ENCODE measurements at places on chromosomes 4 and X.

DNA sequence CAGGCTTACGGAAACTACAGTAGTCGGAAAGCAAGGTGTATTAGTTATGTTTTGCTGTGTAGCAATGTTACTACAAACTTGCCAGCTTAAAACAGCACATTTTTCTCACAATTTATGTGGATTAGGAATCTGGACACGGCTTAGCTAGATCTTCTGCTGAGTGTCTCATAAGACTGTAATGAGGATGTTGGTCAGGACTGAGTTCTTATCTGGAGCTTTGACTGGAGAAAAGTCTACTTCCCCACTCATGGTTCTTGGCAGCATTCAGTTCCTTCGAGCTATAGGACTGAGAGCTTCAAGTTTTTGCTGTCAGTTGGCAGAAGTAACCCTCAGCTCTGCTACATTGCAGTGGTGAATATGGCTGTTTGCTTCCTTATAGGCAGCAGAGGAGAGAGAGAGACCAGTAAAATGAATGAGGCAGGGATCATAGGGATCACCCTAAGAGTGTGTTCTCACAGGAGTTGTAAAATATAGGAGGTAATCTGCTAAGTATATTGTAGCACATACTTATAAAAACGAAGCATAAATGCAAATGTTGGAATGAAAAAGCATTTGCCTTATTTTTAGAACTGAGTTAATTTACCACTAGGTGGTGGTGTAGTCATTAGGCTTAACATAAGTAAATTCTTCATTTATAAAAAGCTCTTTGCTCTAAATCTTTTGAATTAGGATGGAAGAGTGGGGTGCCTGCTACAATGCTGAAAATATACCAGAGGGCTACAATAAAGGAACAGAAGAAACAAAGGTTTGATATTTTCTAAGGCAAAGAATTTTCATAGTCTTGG, 38.6 kb downstream of the ALG13 start:
- no peak for DNase-seq

DNA sequence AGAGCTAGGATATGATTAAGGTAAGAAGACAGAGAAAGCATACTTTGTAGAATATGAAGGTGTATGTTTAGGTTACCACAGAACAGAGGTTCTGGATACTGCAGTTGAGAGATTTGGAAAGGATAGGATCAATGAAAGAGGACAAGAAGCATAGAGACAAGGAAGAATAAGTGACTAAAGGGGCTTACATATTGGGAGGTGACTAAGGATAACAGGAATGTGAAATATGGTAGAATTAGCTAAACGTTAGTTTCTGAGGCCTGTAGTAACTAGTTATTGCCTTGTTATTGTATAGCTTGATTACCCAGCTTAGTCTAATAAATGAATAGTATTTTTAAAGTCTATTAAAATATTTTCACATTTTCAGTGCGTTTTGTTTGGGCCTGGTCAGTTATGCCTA, 38.2 kb downstream of the CENPI start:
- DNase-seq = no peak

DNA sequence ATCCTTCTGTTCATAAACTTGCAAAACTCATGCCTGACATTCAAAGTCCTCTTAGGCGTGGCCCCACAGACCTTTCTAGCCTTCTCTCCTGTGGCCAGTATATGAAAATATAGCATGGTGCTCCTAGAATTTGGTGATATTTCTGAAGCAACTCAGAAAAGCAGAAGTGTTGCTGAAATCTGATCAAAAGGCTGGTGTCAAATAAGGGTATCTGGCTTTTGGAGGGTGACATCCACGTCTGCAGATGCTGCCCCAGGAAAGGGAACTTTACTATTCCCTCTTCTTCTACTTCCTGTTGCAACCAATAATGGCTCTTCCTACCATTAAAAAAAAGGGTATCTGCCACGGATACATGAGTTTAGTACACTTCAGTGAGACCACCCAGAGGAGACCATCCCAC, 83.9 kb upstream of the RPS6KA3 start:
- DNase-seq = no peak

GRCh38 chr4:89029591-89029990, 27.4 kb downstream of the FAM13A start:
- DNase-seq = no peak

DNA sequence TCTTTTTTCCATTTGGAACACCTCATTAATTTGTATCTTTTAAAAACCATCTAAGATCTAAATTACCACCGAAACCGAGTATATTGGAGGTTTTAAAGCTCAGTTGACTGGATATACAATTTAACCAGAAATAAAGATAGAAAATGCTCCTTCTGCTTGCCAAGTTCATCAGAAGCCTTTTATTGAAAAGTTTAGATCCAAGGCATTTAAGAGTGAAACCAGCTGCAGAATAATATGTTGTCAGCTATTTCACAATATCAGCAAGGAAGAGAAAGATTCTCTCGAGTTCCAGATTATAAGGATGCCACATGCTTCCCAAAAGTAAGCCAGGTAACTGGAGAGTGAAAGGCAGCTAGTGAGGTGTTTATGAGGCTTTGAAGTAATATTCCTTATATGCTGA, 217.4 kb downstream of the DCTD start:
- no peak for DNase-seq

- no peak for DNase-seq
Measured at GRCh38 chr4:156725257-156725656, 246.3 kb downstream of the PDGFC start.

- DNase-seq = no peak
Measured at GRCh38 chrX:124435616-124436015, 89.3 kb downstream of the SH2D1A start.

GRCh38 chrX:18714910-18715309, 7.5 kb downstream of the PPEF1 start:
- no peak for DNase-seq

DNA sequence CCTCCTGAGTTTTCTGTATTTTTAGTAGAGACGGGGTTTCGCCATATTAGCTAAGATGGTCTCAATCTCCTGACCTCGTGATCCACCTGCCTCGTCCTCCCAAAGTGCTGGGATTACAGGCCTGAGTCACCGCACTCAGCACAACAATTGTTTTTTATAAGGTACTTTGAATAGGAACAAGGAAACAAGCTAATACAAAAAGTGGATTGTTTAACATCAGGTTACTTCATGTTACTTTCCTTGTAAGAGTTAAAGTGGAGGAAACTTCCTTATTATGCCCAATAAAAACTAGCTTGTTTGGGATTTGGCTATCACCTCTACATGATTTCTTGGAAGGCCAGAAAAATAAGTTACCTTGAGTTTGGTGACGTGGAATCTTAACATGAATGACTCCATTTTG, 698.7 kb downstream of the CCSER1 start:
- no peak for DNase-seq

DNA sequence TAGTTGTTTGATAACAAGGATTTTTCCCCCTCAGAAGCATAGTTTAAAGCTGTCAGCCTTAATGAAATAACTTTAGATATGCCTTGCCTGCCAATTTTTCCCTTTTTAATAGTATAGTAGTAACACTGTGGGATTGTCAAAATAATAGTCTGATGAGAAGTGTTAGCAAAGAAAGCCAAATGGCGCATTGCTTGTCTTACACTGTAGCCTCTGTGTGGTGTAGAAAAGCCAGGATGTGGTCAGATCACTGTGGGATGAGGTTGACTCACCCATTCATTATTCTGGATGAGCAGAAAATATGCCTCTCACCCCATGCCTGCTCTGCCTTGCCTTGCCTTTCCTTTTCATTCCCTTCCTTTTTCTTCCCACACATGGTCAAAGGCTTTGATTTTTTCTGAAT, 257.8 kb upstream of the NRK start:
- DNase-seq = no peak

DNA sequence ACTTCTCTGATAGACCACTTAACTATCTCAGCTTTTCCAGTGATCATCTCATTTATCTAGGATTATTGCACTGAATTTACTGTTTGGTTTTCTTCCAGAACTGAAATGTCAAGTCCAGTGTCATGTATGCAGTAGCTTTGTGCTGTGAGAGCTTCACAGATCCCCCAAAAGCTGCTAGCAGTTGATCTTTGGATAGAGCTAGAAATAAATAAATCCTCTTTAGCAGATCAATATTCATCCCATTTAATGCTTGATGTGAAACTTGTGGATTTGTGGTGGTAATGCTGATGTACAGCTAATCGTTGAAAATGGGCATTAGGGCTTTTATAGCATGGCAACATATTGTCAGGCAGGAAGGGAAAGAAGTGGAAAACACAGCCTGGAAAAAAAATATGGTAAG, 509.6 kb upstream of the FAM241A start:
- no peak for DNase-seq

DNA sequence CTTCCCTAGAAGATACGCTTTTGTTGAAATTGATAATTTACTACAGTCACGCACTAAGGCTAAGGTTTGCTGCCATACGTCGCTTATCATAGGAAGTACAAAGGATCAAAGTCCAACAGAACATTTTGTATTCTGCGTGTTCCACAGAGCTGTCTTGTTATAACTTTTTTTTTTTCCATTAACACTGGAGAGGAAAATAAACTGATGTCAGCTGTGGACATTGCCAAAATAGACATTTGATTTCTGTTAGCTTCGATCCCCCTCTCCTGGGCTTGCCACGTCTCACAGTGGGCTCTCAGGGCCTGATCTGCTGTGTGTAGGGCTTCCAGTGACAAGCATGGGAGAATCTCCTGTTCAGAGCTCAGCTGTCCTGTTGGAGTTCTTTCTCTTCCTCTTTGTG, 93.3 kb downstream of the SPATA18 start:
- DNase-seq = no peak

GRCh38 chrX:151396042-151396824, 773 bp upstream of the VMA21 start:
- peak; percentile 16 for DNase-seq

DNA sequence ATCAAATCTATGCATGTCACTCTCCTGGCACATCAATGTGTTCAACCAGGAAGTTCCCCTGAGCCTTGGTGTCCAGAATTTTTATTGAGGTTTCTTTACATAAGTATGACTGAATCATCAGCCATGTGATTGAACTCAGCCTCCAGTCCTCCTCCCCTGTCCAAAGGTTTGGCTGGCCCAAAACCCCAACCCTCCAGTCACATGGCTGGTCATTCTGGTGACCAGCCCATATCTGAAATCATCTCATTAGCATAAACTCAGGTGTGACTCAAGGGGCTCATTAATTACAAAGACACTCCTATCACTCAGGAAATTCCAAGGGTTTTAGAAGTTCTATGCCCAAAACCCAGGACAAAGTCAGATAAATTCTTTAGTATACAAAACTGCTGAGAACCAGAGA, 20.6 kb upstream of the SUPT20HL2 start:
- DNase-seq = no peak

DNA sequence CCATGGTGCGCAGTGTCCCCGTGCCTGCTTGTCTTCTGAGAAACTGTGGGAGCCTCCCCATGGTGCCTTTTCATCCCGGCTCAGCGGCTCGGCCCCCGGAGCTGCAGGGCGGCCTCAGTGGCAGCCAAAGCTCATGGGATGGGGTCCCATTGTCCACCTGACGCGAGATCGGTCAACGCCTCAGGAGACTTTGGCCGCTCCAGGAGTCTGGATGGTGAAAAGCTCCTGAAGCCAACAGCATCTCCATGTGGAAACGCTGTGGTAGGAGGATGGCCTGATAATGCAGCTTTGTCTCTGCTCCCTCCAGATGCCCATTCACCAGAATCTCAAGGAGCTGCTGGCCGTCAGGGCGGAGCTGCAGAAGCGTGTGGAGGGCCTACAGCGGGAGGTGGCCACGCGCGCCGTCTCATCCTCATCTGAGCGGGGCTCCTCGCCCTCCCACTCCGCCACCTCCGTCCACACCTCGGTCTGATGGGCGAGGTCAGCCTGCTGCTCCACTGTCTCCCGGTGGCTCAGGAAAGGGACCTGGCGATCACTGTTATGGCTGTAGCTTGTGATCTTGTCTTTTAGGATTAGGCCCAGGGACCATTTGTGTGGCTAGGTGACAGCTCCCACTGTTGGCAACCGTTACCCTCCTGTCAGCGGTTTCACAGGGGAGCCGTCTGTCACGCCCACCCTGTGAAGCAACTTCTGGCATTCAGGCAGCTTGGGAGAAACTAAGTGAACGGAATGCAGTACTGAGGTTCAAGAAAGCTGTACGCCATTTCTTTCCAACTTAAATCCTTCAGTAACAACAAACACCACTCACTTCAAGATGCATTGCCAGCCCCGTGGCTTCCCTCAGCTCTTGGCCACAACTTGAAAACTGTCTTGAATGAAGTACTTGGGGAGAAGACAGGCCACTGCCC, 69.3 kb downstream of the MTMR1 start:
- DNase-seq = no peak

All from activated gamma-delta T cell treated with Interleukin-2 at 50 U/mL for 16 hours (primary cell).